GOT3 (cell line): ENCODE measurements at places on chromosomes 7 and 10.

GRCh38 chr7:118496138-118496644, 271.7 kb downstream of the ANKRD7 start:
- no peak for DNase-seq

- no peak for DNase-seq
Measured at GRCh38 chr7:28989211-28989980, 31.3 kb upstream of the TRIL start.

GRCh38 chr7:143463957-143464356, 13.7 kb upstream of the TAS2R41 start:
- DNase-seq: no peak

- no peak for DNase-seq
Measured at GRCh38 chr10:120365872-120366271, 91.2 kb upstream of the PLPP4 start.

- no peak for DNase-seq
Measured at GRCh38 chr7:49497471-49497870, 276.0 kb upstream of the VWC2 start.

DNA sequence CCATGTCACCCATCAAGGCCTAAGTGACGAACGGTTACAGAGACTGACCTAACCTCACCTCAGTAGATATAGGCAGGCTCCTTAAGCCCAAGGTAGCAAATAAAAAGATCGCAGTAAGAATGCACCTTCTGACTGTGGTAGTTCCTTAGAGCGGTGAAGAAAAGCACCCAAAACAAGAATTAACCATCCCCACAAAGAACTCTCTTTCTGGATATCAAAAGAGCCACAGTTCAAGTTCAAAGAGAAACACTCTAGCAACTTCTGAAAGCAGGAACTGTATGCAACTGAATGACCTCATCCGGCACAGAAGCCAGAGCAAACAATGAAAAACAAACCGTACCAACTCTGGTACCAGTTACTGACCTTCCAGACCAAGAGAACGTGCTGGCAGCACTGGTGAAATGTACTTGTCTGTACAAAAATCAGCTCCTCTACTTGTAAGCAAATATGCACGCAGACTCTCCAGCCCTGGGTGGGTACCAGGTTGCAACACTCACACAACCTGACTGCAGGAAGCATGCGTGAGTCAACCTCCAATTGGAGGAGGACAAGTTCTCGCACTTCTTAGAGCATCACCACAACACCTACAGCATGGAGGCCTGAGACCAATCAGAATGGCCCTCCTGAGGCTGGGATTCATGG, 202.7 kb downstream of the FAM107B start:
- no peak for DNase-seq

DNA sequence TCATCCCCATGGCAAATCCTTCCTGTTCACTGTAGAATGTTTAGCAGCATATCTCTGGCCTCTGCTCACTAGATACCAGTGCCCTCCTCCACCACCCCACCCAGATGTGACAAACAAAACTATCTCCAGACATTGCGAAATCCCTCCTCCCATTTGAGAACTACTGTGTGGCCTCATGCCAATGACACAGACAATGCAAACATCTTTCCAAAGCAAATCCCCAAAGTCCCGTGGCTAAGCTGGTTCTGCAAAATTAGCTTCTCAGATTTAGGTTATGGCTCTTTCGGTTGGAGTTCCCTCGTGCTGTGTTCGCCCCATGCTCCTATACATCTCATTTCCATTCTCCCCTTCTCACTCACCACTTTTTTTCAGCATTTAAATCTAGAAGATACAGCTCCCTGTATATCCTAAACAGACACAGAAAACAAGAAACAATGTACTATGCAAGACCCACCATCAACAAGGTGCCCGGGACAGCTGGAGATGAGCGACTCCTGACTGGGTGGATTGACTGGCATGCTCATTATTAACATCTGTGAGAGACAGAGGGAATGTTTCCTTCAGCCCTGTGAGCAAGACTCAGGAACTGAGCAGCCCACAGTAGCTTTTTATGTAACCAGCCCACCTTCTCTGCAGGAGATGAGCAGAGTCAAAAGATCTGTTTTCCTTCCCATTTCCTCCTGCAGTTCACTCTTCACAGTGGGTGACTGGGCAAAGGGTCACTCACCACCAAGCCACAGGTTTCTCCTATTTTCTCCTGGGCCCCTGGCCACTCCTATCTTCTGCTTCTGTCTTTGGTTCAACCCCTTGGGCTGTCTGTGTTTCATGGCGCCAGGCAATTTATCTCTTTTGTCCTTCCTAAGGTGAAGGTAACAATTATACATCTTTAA, 225.7 kb upstream of the AOAH start:
- no peak for DNase-seq

DNA sequence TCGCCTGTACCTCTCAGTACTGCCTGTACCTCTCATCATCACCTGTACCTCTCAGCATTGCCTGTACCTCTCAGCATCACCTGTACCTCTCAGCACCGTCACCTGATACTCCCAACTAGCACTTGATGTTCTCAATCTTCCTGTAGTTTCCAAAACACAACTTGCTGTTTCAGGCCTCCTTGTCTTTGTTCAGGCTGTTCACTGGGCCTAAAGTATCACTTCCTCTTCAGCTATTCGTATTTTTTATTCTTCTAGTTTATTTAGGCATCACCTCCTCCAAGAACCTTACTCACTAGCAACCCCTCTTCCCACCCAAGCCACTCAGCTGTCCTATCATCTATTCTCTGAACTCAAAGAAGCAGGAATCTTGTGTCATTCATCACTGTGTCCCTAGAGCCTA, 24.1 kb downstream of the OR6B1 start:
- no peak for DNase-seq

DNA sequence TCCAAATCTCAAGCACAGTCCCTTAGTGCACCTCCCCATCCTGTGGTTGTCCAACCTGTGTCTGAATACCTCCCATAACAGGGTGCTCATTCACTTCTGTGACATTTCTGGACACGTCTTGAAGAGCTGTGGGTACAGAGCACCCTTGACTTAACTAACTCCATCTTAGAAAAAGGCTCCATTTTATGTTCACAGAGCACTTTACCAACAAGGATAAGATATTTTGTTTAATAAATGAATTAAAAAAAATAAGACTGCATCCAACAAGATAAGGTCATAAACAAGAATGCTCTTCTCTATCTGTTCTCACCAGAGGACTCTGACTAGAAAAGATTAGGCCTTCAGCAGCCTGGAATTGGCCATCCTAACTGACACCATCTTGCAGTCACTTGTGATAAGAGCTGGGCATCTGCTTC, 335.2 kb upstream of the ZNF32 start:
- DNase-seq: no peak

GRCh38 chr10:71971769-71972555, 7.8 kb downstream of the CHST3 start:
- DNase-seq: no peak

DNA sequence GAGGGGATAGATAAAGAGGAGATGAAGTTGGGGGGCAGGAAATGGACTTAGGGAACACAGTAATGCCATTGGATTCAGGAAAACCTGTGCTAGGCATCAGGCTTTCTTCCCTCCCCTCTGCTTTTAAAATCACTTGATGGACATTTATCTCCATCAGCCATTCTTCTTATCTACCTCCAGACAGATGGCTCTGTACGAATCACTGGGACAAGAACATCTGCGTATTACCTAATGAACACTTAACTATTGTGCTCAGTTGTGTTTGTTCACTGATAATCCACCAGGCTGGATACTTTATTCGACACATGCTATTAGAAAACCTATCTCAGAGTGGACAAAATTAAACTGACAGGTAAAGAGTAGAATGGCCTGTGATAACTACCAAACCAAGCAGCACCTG, 40.0 kb downstream of the TNKS2 start:
- no peak for DNase-seq

DNA sequence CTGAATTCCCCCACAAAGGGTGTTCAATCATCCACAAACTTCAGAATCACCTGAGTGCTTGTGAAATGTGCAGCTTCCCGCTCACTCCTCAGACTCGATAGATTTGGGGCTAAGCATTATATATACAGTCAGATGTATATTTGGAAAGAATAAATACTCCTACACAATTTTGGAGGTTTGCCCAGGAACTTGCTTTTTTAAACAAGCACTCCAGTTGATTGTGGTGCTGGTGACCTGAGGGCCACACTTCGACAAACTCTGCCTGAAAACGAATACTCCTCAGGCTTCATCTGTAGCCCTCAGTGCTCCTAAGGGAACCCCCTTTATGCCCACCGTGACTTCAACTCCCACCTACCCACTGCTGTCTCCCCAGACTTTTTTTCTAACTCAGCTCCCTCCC, 211.6 kb downstream of the INHBA start:
- DNase-seq: no peak

- no peak for DNase-seq
Measured at GRCh38 chr10:97474918-97475317, 23.3 kb downstream of the MMS19 start.

DNA sequence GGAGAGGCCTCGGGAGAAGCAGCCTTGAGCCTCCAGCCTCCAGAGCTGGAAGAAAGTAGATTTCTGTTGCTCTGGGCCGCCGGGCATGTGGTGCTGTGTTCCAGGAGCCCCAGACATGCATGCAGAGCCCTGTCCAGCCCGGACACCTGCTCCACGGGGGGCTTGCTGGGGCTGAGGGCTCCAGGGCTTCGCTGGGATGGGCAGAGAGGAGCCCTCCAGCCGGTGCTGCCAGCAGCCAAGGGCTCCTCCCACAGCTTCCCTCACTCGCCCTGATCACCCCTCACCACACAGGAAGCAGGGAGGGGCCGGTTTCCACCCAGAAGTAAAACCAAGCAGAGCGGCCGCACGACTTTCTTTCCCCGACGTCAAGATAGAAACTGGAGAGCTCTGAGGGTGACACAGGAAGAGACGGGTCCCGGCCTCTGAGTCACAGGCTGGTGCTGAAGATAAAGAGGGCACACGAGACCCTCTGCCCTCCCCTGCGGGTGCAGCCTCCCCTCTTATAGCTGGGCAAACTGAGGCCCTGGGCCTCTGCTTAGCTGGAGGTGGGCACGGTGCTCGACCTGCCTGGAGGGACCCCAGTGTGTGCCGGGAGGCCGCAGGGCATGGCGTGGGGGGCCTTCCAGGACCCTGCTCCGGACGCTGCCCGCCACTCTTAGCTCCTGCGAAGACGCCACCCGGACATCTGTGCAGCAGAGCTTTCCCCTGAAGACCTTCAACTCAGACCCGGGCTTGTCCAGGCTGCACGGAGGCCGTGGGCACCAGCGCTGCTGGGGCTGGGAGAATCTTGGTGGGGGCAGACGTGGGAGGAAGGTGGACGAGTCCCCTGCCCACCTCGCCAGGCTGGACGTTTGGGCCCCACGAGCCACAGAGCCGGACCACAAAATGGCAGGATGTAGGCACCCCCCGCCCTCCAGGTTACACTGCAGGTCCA, 31.1 kb downstream of the ADAP1 start:
- no peak for DNase-seq

- no peak for DNase-seq
Measured at GRCh38 chr7:141386881-141387280, 164.3 kb upstream of the AGK start.

DNA sequence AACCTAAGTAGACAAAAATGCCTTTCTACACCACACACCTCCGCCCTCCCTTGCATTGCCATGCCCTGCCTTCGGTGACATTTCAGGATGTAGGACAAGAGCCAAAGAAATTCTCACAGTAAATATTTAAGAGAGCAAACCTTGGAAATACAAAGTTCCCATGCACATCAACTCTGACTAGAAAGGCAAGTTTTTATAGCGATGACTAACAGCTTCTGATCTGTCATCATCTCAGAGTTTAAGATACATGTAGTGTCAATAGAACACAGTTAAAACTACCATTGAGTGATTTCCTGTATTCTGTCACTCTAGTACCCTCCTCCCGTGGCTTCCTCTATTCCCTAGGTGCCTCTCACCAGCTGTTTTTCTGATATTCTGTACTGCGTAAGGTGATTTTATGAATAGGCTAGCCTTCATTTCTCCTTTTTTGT, 20.7 kb downstream of the SLC16A9 start:
- no peak for DNase-seq

GRCh38 chr10:15253951-15254807, 85.7 kb upstream of the NMT2 start:
- DNase-seq: no peak

- no peak for DNase-seq
Measured at GRCh38 chr7:2824026-2824677, 20.0 kb downstream of the GNA12 start.

DNA sequence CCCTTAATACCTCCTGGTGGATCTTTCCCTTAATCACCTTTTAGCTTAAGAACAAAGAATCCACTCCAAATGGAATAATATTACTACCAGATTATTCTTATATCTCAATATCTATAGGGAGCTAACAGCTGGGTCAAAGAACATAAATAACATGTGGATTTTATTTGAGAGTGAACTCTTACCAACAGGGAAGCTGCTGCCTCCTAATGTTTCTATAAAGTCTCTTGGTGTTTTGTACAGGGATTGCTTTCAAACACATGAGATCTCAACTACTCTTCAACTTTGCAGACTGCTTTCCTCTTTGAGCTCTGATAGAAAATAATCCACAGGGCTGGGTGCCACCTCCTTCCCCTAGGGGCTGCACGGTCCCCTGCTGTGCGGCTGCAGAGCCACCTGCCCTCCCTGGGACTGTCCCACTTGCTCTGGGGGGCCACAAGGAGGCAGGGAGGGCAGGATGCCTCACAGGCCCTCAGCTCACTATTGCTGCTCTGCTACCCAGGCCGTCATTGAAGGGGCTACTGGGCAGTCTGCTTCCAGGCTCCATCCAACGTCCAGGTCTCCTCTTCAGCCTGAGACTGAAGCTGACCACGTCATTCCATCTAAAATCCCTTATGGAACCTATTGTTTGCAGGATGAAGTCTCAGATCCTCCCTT, 191.2 kb downstream of the CXCL12 start:
- DNase-seq: no peak

DNA sequence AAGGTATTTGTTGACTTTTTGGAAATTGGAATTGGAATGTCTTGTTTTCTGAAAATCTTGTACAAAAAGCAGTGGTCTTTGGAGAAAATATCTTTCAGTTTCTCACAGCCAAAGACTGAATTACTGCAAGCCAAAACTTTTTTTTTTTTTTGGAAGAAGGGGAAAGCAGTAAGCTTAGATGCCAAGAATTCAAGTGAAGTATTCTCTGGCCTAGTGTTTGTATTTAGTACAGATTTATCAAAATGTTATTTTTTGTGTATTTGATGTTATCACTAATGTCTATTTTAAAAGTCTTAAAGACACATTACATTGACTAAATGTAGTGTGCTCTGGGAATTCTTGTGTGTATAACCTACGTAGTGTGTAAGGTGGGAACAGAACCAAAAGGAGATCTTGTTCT, 6.2 kb downstream of the TET1 start:
- DNase-seq: no peak

- no peak for DNase-seq
Measured at GRCh38 chr10:110629680-110630191, 14.4 kb upstream of the RBM20 start.

GRCh38 chr7:156017916-156018700, 205.8 kb upstream of the SHH start:
- DNase-seq: no peak

DNA sequence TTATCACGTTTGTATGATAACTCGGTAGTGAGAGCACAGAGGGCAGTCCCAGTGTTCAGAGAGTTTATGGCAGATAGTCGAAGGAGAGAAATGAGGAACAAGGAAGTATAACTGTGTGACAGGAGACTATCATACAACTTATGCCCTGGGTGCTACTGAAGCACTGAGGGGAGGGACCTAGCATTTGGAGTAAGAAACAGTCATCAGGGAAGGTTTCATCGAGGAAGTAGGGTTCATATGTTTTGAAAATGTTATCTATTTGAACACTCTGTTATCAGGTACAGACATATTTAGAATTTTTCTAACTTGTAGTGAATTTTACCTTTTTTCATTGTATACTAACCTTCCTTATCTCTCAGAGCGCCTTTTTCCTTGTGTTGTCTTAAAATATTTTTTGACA, 1214.4 kb upstream of the C7orf33 start:
- no peak for DNase-seq

- no peak for DNase-seq
Measured at GRCh38 chr10:32163071-32163761, 107.0 kb upstream of the KIF5B start.
